Neuronal stem cell (in vitro differentiated cells): ENCODE measurements at places on chromosomes 7 and 10.

GRCh38 chr10:4243651-4244050 is 458.6 kb upstream of the KLF6 start:
- DNase-seq = no peak

- DNase-seq = no peak
Observed at GRCh38 chr10:72480861-72481260, 126.1 kb upstream of the DNAJB12 start.

GRCh38 chr7:158476331-158476932 is 111.2 kb downstream of the PTPRN2 start:
- DNase-seq = no peak

DNA sequence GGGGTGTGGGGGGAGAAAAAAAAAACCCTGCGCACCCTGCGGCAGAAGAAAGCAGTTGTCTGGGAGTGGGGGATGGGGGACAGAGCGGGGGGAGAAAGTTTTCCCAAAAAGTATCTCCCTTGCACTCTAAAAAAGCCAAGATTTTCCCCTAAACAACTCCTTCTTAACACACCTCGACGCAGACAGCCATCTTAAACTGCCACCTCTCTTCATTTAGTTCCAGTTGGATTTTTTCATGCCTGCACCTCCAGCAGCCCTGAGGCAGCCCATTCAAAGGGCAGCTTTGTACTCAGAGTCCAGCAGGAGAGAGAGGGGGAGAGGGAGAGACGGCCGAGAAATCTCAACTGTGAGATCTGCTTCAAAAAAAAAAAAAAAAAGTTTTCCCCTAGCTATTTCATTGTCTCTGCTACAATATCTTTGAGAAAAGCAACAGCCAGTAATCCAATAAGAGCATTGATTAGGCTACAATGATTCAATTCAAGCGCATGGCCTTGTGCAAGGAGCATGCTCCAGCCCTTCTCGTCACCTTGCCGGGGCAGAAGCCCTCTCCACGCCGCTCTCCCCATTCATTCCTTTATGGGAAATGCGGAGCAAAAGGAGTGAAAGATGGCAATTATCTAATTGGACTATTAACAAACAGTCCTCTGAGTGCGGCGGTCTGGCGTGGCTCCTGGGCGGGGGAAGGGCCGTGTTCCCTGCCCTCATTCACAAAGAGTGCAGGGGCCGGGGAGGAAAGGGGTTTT is 939 bp upstream of the VAX1 start:
- DNase-seq = peak; percentile 88

- DNase-seq = no peak
Observed at GRCh38 chr10:26221541-26221940, 5.0 kb downstream of the GAD2 start.

DNA sequence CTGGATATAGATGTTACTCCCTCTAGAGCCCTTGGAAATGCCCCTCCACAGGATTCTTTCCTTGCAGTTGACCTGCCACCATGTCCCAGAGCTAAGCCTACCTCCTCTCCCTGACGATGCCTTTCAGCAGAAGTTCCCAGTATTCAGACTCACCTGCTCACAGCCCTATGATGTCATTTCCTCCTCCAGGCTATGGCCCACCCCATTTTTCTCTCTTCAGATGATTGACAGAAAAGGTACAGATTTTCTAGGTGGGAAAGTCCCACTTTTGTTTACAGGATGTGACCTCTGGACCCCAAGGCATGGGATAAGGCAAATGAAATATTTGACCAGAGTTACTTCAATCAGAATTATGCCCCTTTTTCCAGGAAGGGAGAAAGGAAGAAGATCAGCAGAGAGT is 280.2 kb upstream of the PHYHIPL start:
- DNase-seq = no peak

DNA sequence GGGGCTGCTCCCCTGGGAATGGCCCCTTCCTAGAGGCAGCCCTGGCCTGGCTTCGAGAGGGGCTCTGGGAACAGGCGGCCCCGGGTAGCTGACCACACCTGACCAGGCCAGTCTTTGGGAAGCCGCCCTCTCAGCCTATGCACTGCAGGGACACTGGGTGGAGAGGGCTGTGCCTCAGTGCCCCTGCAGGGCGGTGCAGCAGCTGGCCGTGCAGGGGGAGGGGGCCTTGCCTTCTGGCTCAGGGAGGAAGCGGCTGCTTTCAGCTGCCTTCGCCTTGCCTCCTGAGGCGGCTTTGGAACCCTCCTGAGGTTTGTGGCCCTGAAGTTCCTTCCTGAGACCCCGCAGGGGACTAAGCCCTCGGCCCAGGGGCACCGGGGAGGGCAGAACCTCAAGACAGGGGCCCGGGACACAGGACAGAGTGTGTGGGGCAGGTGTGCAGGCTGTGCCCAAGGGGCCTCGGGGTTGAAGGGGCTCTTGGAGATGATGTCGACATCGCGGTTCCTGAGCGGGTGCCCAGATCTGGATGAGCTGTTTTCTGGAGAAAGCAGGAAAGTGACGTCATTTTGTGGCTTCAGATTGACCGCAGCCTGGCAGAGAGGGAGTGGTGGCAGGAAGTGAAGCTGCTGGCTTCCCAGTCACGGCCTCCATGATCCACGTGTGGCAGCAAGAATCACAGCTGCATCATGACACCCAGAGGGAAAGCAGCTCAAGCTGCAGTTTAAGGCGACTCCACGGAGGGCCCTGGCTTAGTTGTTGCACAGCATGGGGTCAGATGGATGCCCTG is 17.7 kb downstream of the ADAM8 start:
- DNase-seq = no peak

- no peak for DNase-seq
Observed at GRCh38 chr10:92284112-92284704, 6.7 kb downstream of the CPEB3 start.
